ENCODE measurements at places on chromosomes 3 and 15.
A peak's percentile ranks its signal among the peaks of the same experiment; 100 is the strongest.

GRCh38 chr15:51067510-51067909, 27.2 kb downstream of the TNFAIP8L3 start:
- no peak for DNase-seq

DNA sequence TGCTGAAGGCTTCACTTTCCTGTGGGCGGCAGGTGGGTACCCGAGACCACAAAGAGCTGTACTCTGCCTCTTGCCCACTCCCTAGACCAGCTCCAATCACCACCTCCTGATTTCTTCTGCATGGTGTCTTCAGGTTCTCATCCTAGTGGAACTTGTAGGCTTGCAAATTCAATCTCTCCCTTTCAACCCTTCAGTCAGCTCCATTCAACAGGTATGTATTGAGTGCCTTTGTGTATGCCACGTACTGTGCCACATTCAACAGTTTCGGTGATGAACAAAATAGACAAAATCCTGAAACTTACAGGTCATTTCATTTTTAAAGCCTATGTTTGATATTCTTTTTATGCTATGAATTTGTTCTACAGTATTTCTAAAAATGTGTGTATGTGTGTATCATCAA, 5.4 kb upstream of the CLDN11 start:
- no peak for DNase-seq

- DNase-seq, result no peak
Measured at GRCh38 chr3:35849963-35850362, 210.6 kb downstream of the ARPP21 start.

GRCh38 chr3:53859178-53859577, 12.8 kb downstream of the IL17RB start:
- no peak for DNase-seq

DNA sequence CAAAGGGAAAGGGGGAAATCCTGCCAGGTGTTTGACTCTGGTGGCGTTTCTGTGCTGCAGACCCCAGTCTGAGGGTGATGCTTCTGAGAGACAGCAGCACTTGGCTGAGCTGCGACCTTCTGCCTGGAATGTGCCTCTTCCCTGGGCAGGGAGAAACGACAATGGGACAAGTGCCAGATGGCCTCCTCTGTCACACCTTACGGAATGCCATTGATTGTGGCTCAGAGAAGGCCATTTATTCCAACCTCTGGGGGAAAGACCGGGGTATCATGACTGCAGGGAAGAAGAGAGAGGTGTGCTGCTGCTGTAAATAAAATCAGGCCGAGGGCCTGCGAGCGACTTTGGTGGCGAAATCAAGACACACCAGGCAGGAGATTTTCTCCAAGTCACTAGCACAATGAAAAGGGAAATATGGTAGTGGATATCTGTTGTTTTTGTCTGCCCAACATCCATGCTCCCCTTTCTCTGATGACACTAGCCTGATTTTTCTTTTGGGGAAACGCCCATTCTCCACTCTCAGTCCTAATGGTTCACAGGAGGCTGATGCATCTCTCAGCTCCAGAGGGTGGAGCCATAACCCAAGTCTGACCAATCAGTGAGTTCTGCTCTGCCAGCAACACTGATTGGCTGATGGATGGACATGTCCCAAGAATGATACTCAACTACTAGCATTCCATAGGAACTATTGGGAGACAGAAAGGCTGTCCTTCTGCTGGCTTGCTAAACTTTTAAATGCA, 336.1 kb downstream of the FOXP1 start:
- peak; percentile 29 for DNase-seq

DNA sequence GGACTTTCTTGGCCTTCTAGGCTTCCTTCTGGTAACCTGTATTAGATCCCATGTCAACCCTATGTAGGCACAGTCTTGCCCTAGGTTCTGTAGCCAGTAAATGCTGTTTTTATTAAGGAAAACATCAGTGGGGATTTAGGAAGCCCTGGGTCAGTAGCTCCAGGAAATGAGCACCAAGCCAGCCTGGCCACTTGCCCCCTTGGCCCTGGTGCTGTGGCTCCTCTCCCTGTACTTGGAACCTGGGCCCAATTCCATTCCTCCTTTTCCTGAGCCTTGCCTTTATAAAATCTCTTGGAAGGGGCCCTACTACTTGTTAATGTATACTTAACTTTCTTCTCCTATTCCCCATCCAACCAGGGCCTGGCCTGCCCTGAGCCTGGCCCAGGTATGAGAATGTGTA, 243.8 kb upstream of the TPRG1 start:
- no peak for DNase-seq

GRCh38 chr3:45261333-45262110, 35.4 kb upstream of the TMEM158 start:
- DNase-seq, result no peak

DNA sequence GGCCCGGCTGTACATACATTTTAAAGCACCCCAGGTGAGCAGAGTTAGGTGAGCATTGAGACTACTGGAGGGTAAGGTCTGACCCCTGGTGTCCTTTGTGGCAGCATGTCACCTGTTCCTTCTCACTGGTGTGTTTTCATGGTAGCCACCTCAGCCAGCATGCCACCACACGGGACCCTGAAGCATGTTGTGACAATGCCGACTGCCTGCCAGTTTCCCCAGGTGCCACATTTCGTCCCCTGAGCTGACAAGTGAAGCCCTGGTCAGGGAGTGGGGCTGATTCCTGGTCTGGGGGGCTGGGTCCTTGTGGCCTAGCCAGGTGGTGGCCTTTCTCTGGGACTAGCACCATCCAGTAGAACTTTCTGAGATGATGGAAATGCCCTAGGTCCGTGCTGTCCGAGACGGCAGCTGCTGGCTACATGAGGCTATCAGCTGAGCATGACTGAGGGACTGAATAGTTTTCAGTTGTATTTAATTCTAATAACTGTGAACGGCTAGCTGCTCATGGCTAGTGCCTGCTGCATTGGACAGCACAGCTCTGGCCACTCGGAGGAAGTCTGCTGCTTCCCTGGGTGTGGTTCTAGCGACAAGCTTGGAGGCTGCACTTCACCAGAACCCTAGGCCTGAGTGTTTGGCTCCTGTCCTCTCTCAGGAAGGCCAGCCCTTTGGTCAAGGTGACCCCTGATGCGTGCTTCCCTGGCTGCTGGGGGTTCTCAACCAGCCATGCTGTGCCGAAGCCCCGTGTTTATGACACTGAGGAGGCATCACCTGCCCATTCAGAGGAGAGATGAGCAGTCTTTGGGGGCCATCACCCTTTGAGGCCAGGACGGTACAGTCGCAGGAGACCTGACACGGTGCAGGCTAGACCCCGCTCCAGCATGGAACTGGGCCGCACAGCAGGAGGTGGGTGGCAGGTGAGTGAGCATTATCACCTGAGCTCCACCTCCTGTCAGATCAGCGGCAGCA, 3.9 kb downstream of the C3orf22 start:
- no peak for DNase-seq

- peak; percentile 46 for DNase-seq
Measured at GRCh38 chr3:113035387-113035982, 44.7 kb downstream of the GTPBP8 start.

- DNase-seq, result no peak
Measured at GRCh38 chr3:82355228-82355627, 593.8 kb upstream of the GBE1 start.

GRCh38 chr3:126418661-126419131, 24.0 kb downstream of the CFAP100 start:
- no peak for DNase-seq

GRCh38 chr3:180359061-180359952, 242.7 kb upstream of the TTC14 start:
- no peak for DNase-seq

GRCh38 chr3:102972350-102972749, 537.5 kb downstream of the ZPLD1 start:
- no peak for DNase-seq

- DNase-seq, result no peak
Measured at GRCh38 chr3:146313746-146314111, 62.8 kb upstream of the PLSCR4 start.

GRCh38 chr3:176734146-176734545, 463.1 kb downstream of the TBL1XR1 start:
- no peak for DNase-seq

GRCh38 chr3:98021830-98022560, 13.1 kb downstream of the GABRR3 start:
- no peak for DNase-seq

DNA sequence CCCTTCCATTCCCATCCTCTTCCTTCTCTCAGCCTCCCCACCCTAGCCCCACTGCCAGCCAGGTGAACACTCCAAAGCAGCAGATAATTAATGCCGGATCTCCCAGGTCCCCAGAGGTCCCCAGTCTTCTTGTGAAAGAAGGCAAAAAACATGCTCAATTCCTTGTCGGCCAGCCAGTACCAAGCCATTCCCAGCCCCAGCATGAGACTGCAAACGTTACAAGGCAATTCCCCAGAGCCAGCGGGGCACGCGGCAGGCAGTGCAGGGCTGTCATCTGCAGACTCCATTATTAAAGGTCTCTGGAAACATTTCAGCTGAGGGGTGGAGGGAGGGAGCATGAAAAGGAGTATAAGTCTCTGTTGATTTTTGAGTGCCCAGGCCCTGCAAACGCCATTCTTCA, 117.8 kb downstream of the XXYLT1 start:
- no peak for DNase-seq

DNA sequence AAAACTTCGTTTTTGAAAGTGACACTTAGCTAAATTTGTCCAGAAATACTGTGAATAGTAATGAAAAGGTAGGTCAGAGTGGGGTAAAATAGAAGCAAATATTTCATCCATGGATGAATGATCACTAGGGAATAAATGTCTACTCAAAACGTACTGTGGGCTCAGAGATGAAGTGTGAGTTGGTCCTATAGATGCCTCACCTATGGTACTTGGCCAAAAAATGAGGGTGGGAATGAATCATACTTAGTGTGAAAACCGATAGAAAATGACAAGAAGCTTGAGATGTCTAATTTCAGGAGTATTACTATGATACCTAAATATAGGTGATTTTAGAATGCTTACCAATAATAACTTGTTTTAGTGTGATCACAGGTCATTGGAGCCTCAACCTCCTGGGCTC, 155.9 kb downstream of the GMNC start:
- no peak for DNase-seq

- DNase-seq, result no peak
Measured at GRCh38 chr3:49713336-49714105, 6.0 kb downstream of the AMIGO3 start.

All from CD4-positive, alpha-beta T cell treated with Interleukin-6 for 4 hours (primary cell).